Airway epithelial cell (primary cell): ENCODE measurements at places on chromosomes 3 and 15. TPM values are rescaled to one million over a fixed set of nuclear protein-coding genes. Genes with fewer than 3 reads are reported as not detected.

Gene PXYLP1
- total RNA-seq, result 4.4 and 6.4 TPM in 2 replicates

Gene ANKUB1
- 1.7 and 2.0 TPM in 2 replicates for total RNA-seq

Gene ZDHHC23
- 0.49 and 2.3 TPM in 2 replicates for total RNA-seq

Gene SAMD7
- total RNA-seq, result not detected in 2 replicates

Gene PLIN1
- 0.07 and 0.28 TPM in 2 replicates for total RNA-seq
